ENCODE measurements at places on chromosomes 3 and 15.

DNA sequence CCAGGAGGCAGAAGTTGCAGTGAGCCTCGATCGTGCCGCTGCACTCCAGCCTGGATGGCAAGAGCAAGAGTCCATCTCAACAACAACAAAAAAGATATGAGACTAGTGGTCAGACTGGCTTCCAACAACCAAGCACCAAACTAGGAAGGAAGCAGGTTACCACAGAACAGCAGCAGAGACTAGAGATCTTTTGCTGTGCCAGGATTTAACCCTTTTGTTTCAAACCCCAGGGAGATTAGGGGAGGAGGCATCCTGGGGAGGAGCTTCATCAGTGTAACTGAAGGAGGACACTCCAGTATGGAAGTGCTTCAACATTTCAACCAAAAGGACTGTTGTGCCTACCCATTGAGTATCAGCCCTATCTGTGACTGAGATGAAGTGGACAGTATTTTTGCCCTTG is 240.3 kb downstream of the ZIC1 start:
- DNase-seq = no peak

- no peak for DNase-seq
These were observed 70.7 kb upstream of the DPH6 start for GRCh38 chr15:35616498-35617271.

DNA sequence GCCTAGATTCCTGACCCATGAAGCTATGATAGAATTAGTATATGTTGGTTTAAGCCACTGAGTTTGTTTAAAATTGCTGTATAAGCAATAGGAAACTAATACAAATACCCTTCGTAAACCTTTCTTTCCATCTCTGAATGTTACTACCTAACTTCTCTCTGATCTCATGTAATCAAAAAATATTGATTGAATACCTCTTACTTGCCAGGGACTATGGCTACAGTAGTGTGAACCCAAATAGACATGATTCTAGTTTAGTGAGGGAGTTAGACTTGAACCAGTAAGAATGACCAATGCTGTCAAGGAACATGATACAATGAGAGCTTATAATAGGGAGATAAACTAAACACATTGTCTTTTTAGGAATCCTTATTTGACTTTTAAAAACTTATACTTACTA is 19.4 kb downstream of the STT3B start:
- DNase-seq = no peak

DNA sequence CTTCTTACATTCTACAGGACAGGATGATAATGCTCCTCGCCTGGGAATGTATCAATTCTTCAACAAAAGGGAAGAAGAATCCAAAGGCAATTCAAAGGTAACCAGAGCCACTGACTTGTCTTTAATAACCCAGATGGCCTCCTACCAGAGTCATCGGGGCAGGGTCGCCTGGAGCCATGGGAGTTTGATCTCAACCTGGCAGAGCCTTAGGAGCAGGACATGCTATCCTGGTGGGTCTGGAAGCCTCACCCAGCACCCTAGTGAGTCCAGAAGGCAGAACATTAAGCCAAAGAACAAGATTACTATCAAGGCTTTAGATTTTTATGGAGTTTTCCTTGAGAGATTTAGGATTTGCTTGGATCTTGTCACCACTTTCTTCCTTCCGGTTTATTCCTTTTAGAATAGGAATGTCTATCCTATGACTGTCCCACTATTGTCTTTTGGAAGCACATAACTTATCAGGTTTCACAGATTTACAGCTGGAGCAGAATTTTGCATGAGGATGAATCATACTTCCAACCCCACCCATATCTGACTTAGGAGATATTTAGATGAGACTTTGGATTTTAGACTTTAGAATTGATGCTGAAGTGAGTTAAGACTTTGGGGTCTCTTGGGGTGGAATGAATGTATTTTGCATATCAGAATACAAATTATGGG is 330.3 kb upstream of the GOLIM4 start:
- no peak for DNase-seq

- DNase-seq = no peak
These were observed 63.0 kb upstream of the SIAH2 start for GRCh38 chr3:150825916-150826377.

Measured in MV-4-11 (cell line).